ENCODE measurements at places on chromosomes 3 and 15.

DNA sequence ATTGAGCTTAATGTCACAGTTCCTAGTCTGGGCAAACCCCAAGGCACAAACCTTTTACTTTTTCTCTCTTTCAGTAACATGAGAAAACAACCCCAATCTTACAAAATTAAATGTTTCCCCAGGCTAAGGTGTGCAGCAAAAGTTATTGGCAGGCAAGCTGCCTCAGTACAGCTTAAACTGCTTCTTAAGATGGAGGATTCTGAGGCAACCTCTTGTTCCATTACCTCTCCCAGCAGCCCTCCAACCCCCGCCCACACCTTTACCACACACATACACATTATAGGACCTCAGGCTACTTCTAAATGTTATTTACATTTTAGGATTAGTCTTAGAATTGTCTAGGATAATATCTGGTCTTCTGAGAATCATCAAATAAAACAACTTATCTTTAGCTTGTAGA, 22.3 kb upstream of the CBLB start:
- no peak for DNase-seq

GRCh38 chr3:107206141-107206540, 171.1 kb upstream of the CCDC54 start:
- DNase-seq: peak; percentile 57

- DNase-seq: peak; percentile 36
Observed at GRCh38 chr3:146322216-146322817, 71.4 kb upstream of the PLSCR4 start.

GRCh38 chr3:127589600-127590281, 792 bp downstream of the TPRA1 start:
- no peak for DNase-seq

DNA sequence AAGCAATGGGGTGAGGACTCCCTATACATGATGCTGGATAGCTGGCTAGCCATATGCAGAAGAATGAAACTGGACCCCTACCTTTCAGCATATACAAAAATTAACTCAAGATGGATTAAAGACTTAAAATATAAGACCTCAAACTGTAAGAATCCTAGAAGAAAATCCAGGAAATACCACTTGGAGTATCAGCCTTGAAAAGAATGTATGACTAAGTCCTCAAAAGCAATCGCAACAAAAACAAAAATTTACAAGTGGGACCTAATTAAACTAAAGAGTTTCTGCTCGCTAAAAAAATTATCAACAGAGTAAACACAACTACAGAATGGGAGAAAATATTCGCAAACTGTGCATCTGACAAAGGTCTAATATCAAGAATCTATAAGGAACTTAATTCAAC, 94.3 kb downstream of the XRN1 start:
- peak; percentile 19 for DNase-seq

GRCh38 chr3:195613468-195614069, 29.8 kb upstream of the APOD start:
- no peak for DNase-seq

DNA sequence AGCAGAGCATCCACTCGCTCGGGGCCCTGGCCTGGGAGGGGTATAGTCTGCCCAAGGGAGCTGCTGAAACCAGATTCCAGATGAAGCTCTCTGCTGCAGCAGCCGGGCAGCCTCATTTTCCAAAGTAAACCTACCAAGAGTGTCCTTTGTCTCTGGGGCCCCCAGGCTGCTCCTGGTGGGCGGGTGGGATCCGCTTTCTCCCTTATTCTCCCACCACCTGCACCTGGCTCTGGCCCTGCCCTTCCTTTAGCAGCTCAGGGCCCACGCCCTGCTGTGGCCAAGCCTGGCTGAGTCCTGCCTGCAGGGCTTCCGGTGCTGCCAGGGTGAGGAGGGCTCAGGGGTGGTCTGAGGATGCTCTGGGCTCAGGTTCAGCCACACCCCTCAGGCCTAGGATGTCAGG, 13.0 kb downstream of the SCN5A start:
- DNase-seq: no peak

DNA sequence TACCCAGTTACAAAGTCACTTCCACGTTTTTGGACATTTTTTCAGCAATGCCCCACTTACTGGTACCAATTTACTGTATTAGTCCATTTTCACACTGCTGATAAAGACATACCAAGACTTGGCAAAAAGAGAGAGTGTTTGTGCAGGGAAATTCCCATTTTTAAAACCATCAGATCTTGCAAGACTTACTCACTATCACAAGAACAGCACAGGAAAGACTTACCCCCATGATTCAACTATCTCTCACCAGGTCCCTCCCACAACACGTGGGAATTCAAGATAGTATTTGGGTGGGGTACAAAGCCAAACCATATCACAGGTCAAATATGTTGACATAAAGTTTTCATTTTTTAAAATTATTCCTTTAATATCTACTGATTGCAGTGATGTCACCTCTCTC, 16.2 kb upstream of the ABI3BP start:
- no peak for DNase-seq

GRCh38 chr3:58260261-58260731, 22.7 kb downstream of the ABHD6 start:
- DNase-seq: peak; percentile 81

GRCh38 chr15:52254391-52254790, 41.2 kb downstream of the MYO5C start:
- DNase-seq: no peak

GRCh38 chr15:83422081-83422480, 25.1 kb upstream of the SH3GL3 start:
- no peak for DNase-seq

- no peak for DNase-seq
Observed at GRCh38 chr3:61111825-61112224, 139.4 kb downstream of the FHIT start.

DNA sequence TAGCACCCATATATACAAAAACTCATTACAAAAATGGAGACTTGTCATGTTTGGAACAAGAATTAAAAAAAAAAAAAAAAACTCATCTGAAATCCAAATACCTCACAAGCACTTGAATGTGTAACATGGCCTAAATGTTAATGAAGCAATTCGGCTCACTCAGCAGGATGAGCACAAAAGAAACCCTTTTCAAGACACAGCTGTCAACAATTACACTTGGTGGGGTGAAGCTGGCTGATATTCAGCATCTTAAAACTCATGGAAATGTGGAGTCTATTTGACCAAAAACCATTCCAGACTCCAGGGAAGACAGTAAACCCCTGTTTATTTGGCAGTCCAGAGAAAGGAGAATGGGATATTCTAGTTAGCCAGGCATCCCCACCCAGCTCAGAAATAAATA, 205.4 kb upstream of the TSC22D2 start:
- peak; percentile 49 for DNase-seq

DNA sequence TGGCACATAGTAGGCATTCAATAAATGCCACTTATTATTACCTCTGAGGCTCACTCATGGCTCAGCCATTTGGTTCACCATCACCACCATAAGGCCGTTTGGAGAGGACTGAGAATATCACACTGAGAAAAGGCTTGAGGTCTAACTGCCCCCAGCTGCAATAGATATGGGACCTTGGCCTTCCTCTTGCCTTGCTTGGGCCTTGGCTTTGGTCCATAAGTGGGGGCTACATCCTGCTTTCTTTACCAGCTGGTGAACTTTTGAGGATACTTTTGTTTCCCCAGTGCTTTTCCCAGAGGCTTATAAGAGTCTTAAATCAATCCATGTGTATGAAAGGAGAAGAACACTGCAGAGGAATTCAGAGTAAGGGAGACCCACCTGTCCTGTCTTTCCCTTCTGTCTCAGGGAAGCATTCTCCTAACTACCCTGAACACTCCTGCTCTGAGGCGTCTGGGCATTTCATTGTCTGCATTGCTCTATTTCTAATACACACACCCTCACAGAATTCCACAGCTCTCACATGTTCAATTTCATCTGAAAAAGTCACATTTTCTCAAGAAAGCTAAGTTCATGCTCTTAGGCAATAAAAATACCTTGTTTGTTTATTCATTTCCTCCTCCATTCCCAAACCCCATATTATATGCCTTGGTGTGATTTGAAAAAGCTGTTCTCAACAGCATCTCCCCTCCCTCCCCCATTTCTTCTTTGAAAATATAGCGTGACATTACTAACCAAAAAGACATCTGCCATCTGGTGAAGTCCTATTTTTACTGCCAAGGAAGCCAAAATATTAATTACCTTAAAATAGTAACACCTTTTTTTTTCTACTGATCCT, 22.5 kb upstream of the KCNMB2 start:
- DNase-seq: peak; percentile 79

- no peak for DNase-seq
Observed at GRCh38 chr3:6078436-6078835, 782.5 kb upstream of the GRM7 start.

- no peak for DNase-seq
Observed at GRCh38 chr15:47364230-47365141, 352.8 kb upstream of the SEMA6D start.

DNA sequence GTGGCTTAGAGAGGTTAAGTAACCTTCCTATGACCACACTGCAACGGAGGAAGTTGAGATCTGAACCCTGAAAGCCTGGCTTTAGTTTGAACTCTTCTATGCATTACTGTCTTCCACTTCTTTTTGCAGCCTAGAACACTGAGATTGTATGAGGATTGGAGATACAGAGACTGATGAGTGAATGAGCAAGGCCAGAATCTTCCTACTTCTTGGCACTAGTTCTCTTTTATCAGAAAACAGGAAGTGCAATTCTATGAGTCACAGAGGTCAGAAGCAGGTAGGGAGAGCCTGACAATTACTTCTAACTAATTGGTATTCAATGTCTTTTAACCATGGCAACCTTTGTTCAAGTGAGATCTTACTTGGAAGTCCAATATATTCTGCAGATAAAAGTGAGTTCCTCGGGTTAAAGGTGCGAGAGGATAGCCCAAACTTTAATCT, 219.0 kb downstream of the SHQ1 start:
- no peak for DNase-seq

DNA sequence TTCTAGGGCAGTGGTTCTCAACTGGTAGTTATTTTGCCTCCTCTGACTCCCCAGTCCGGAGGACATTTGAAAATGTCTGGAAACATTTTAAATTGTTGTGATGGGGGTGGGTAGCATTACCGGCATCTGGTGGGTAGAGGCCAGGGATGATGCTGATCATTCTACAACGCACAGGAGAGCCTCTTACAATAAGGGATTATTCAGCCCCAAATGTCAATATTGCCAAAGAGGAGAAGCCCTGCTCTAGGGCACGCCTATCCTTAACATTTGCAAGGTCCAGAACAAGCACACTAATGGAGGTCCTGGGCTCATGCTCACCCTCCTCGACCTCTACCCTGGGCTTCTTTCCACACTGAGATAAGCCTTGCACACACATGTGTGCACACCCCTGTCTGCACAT, 106.4 kb downstream of the MINAR1 start:
- no peak for DNase-seq

GRCh38 chr3:138463724-138464490, 29.5 kb downstream of the ESYT3 start:
- no peak for DNase-seq

DNA sequence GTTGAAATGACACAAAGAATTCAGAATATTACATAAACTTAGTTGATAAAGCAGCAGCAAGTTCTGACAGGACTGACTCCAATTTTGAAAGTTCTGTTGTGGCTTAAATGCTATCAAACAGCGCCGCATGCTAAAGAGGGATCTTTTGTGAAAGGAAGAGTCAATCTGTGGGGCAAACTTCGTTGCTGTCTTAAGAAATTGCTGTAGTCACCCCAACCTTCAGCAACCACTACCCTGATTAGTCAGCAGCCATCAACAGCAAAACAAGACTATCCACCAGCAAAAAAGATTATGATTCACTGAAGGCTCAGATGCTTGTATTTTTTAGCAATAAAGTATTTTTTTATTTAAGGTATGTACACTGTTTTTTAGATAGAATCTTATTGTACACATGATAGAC, 14.2 kb downstream of the CRBN start:
- no peak for DNase-seq

DNA sequence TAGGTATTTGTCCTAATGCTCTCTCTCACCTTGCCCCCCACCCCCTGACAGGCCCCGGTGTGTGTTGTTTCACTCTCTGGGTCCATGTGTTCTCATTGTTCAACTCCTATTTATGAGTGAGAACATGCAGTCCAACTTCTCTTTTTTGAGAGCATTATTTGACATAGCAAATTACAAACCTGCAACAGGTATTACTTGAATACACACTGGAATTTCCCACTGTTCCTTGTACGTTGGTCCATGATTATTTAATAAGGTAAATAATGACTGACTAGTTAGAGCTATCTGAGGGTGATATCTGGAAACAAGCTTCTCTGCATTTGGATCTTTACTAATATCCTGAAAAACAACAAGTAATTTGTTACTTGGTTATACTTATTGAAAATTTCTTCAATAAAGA, 24.1 kb downstream of the ICE2 start:
- no peak for DNase-seq

- peak; percentile 36 for DNase-seq
Observed at GRCh38 chr3:117512975-117513374, 803.4 kb downstream of the TUSC7 start.

DNA sequence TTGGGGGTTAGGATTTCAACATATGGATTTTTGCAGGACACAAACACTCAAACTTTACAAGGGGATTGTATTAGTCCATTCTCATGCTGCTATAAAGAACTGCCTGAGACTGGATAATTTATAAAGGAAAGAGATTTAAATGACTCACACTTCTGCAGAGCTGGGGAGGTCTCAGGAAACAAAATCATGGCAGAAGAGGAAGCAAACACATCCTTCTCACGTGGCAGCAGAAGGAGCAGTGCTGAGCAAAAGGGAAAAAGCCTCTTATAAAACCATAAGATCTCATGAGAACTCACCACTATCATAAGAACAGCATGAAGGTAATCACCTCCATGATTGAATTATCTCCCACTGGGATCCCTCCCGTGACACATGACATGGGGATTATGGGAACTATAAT, 1183.1 kb downstream of the ZPLD1 start:
- DNase-seq: no peak

DNA sequence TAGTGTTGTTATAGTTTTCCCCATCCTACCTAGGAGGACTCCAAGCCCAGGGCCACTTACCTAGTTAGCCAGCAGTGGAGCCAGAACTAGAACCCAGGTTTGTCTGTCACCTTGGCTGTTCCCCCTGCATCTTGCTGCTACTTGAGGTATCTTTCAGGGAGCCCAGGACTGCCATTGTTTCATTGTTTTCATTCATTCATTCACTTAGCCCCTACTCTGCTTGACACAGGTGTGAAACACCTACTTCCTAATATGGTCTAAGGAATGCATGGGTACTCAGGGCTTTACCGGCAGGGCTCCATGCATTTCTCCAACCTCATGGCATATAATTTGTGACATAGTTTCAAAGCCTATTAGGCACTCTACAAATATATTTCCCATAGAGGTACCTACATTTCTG, 266.6 kb upstream of the TPM1 start:
- DNase-seq: no peak

GRCh38 chr3:78277220-78277619, 1237.3 kb downstream of the ROBO2 start:
- DNase-seq: no peak

DNA sequence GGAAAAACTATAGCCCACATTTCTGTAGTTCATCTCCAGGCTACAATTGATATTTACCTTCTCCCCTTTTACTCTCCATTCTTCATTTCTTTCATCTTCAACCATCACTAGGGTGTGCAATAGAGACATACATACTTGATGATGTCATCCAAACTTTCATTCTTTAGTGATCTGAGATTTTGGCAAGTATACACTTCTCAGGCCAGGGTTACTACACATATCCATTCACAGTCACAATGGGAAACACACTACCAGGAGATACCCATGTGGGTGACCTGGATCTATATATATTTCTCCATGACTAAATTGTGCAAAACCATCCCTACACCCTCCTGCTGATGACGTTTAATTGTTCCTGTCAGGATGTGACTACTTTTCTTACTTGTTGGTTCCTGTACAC, 769.5 kb upstream of the DPPA4 start:
- DNase-seq: no peak
